ENCODE measurements at places on chromosomes 16 and 17.

DNA sequence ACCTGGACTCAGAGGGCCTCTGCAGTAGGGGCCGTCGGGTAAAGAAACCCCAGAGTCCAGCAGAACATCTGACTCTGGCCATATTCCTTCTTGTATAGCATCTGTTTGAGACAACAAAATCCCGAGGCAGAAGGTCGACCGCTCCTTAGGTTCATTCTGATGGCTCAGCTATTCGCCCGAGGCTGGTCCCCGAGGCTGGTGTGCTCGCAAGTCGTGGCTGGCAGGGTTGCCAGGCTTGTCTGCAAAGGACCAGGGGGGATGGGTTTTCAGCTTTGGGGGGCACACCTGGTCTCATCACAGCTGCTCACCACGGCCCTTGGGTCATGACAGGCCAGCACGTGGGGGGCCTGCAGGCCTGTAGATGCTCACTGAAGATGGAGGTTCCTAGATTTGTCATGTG is 119.1 kb downstream of the BANP start:
- DNase-seq: no peak

- DNase-seq: no peak
Observed at GRCh38 chr17:77708936-77709335, 249.6 kb upstream of the TNRC6C start.

DNA sequence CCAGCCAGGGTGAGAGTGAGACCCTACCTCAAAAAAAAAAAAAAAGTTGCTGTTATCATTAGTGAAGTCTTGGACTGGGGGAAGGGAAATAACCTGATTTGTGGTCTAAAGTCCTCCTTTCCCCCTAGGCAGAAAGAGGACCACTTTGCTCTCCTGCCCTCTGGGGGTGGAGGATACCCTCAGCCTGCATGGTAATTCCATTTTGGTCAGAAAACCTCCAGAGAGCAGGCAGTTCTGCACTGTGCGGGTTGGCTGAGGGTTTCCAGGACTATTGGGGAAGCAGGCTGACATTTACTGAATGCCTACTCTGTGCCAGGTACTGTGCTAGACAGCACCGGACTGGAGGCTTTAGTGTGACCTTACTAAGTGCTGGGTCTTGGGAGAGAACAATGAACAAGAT is 2.6 kb downstream of the ADAP2 start:
- no peak for DNase-seq

DNA sequence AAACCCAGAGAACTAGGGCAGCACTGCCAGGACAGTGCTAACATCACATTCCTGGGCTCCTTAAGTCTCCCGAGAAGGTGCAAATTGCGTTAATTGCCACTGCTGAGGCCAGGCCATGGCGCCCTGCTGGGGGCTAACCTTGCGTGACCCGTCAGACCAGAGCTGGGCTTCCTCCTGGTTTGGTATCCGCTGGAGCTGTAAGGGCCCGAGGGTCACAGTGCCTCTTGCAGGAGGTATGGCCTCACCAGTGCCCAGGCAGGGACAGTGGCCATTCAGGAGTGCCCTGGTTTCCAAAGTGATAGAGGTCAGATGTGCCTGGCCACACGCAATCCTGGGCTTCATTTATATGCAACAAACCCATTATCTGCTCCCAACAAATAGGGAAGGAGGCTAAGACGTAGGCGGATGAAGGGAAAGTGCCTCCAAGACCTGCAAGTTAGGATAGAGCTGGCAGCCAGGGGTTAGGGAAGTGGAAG is 17.7 kb upstream of the ADCY9 start:
- DNase-seq: no peak

DNA sequence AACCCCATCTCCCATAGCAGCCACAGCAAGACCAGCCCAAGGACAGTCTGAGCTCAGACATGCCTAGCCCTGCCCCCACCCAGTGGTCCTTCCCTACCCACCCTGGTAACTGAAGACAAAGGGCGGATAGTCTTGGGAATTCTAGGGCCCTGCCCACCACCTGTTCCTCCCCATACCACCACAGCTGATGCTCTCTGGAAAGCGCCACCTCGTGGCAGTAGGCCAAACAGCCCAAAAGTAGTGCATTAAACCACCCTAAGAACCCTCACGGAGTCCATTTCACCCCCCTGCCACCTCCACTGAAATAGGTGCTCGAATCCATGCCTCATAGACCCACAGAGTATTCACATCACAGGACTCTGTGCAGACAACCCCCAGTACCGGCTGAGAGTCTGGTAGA is 1021.4 kb downstream of the CDH8 start:
- DNase-seq: no peak
